ENCODE measurements at places on chromosomes 6 and 20.

DNA sequence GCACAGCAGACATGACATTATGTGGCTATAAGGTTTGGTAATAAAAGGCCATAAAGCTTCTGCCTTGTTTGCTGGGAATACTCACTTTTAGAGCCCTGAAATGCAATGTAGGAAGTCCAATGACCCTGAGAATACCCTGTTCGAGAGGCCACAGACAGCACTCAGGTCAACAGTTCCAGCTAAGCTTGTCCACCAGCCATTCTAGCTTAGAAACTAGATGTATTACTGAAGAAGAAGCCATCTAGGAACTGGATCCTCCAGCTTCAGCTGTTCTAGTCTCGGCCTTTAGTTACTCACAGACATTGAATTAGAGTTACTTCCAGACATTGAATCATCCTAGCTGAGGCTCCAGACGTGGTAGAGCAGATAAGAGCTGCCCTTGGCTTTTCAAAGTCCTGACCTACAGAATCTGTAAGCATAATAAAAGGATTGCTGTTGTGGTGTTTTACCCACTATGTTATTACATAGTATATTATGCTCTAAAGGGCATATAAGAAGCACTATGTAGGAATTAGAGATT lies 84.9 kb downstream of the MMS22L start:
- no peak for DNase-seq

DNA sequence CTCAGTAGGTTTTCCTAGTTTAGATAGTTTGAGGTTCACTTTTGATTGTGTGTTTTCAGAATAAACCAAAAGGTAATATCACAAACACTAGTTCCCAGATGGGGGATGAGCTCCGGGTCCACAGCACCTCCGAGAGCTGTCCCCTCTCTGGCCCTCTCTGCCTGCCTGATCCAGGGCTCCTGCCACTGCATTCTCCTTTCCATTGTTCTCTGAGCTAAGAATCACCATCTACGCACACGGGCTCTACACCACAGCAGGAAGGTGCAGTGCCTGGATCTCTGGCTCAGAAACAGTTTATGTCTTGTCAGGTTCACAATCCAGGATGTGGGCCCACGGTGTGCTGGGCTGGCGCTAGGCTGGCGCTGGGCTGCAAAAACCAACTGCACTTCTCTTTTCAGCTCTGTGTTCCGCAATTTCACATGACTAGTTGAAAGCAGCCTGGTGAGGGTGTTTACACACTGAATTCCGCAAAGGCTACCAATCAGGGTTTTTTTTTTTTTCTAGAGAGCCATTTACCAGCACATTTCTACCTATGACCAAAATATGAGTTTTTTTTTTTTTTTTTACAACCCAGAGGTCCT lies 167.5 kb downstream of the SOD2 start:
- no peak for DNase-seq

DNA sequence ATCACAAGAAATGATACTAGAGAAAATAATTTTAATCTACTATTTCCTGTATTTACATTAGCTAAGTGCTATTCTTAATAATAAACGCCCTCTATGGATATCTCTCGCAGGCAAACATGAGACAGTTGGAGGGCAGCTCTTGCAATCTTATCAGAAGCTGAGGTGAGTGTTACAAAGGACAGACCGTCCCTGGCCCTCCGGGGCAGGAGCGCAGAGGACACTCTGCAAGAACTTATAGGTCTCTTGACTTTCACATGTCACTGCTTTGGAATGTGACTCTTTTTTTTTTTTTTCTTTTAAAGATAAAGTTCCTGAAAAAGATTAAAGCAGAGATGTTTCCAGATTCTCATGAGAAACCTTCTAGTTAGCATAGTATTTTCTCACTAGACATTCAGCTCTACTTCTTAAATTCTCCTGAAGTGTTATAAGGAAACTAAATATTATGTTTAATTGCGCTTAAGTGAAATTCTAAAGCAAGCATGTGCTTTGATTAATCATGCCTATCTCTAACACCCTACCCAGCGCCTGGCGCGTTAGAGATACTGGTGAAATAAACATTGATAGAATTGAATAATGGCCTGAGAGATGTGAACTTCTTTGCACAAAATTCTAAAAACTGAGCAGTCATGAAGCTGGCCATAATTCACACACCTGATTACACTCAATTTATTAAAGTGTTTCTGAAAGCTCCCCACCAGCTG lies 57.4 kb downstream of the SYTL3 start:
- DNase-seq, result no peak

DNA sequence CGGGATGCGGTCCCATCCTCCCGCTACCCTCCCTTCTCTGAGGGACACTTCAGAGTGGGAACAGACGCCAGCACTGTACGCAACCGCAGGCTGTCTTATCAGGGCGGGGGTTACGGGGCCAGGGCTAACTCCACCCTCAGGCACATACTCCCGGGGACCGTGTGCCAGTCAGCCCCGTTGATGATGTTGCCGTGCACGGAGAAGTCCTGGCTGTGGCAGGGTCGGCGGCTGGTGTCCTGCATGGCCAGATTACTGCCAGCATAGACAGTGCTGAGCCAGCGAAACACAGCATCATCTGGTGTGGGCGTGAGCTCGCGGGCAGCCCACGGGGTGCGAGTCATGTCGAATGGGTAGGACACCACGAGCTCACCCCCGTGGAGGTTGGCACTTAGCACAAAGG lies 5.0 kb downstream of the CPXM1 start:
- DNase-seq, result no peak

DNA sequence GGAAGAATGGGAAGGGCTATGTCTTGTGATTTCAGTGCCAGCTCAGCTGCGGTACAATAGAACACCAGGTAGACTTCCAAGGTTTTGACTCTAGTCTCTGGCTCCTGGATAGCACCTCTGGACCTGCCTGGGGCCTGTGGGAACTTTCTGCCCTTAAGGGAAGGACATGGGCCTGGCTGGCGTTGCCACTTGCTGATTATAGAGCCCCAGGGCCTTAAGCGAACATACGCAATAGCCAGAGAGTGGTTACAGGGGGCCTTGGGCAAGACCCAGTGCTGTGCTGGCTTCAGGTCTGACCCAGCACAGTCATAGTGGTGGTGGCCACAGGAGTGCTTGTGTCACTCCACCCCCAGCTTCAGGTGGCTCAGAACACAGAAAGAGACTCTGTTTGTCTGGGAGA lies 131.1 kb upstream of the COL21A1 start:
- no peak for DNase-seq

- no peak for DNase-seq
Measured at GRCh38 chr6:131362070-131362469, 211.0 kb upstream of the ARG1 start.

All from activated T-cell treated with anti-CD3 and anti-CD28 coated beads for 24 hours (primary cell).